Amygdala (tissue), 56 donors: ENCODE measurements at places on chromosomes 6 and 20.

- peak; percentile 19 for DNase-seq
These were observed 537 bp downstream of the PPIL4 start for GRCh38 chr6:149545258-149545753.

GRCh38 chr20:35395728-35396127 is 16.0 kb downstream of the UQCC1 start:
- no peak for DNase-seq

DNA sequence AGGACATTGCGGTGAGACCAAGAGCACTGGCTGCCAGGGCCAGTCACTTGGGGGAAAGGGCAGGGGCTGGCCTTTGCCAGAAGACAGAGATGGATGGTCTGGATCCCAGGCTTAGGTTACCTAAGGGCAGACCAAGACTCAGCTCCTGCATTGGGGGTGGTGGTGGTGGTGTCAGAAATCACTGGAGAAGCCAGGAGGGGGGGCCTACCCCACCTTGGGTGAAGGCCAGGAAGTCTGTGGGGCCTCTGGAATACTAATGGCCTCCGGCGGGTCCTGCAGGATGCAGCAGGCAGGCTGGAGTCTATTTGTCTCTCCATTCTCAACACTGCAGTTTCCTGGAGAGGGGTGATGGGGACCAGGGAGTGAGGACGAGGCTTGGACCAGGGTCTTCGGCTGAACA is 32.8 kb downstream of the CD40 start:
- DNase-seq: no peak

DNA sequence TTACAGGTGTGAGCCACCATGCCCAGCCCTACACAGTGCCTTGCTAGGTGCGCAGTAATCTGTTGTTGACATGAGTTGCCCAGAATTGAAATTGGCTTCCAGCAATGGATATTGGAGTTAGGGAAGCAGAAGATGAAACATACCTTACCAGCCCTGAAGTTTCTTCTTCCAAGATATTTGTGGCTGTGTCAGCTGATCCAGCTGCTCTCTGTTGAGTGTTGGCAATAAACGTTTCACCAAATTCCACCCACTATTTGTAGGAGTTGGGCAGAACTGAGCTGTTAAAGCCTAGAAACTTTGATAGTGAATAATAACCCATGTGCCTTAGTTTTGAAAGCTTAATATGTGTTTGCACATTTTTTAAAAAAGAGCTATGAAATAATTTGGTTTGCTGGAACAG is 218.2 kb upstream of the SNX9 start:
- no peak for DNase-seq

GRCh38 chr6:85127168-85127498 is 322.8 kb upstream of the NT5E start:
- DNase-seq: no peak

DNA sequence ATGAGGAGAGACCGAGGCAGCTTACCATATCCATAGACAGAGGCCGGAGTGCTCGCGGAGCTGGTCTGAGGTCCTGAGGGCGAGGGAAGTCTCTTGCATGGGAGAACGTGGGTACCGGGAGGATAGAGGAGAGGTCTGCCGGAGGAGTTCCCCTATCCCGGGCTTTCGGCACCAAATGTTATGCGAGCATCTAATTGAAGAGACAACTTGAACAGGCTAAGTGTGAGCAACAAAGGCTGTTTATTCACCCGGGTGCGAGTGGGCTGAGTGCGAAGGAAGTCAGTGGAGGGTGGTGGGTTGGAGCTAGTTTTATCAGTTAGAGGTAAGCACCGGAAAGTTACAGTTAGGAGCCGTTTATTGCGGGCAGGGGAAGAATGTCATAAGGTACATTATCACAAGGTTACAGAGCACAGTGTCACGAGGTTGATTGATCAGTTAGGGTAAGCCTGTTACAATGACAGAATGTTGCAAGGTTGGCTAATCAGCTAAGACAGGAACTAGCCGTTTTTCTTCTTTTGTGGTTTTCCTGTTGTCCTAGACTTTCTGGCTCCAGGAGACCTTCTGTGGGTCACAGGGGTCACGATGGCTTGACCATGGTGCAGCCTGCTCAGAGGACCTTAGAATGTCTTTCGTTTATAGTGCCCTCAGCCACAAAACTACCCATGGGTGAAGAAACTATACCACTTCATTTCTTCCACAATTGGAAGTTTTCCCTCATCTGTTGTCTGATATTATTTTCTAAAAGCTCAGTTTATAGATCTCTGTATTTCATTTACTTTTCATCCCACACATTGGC is 746.0 kb upstream of the ADGRB3 start:
- no peak for DNase-seq

- no peak for DNase-seq
These were observed 1.1 kb upstream of the STK38 start for GRCh38 chr6:36548401-36548743.
